Activated CD4-positive, alpha-beta T cell treated with anti-CD3 and anti-CD28 coated beads, Interleukin-10, Interleukin-2, amounts not matched to agents 100 ng/mL and 50 ng/mL, durations not matched to agents 16 hours and 8 hours (primary cell): ENCODE measurements at places on chromosomes 4 and X.

- peak; percentile 39 for DNase-seq
Measured at GRCh38 chr4:2402048-2402842, 16.2 kb downstream of the ZFYVE28 start.

- no peak for DNase-seq
Measured at GRCh38 chr4:106618956-106619355, 250.4 kb upstream of the GIMD1 start.

DNA sequence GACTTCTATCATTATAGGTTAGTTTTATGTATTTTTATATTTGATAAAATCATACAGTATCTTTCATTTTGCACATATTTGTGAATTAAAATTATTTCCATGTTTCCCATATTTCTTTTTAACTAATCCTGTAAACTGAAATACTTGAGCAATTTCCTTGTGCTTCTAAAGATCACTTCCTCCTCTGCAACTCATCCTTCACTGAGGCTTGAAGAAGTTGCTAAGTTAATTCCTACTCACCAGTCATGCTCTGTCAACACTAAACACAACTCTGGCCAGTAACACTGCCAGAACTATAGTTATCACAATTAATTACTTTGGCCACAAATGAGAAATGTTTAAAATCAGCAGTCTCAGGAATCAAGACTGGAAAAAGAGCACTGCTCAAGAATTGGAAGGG is 6.7 kb downstream of the SPATA4 start:
- no peak for DNase-seq

- DNase-seq = no peak
Measured at GRCh38 chr4:146437778-146438177, 84.0 kb downstream of the SLC10A7 start.

GRCh38 chr4:36997727-36998126 is 246.8 kb upstream of the NWD2 start:
- peak; percentile 45 for DNase-seq

DNA sequence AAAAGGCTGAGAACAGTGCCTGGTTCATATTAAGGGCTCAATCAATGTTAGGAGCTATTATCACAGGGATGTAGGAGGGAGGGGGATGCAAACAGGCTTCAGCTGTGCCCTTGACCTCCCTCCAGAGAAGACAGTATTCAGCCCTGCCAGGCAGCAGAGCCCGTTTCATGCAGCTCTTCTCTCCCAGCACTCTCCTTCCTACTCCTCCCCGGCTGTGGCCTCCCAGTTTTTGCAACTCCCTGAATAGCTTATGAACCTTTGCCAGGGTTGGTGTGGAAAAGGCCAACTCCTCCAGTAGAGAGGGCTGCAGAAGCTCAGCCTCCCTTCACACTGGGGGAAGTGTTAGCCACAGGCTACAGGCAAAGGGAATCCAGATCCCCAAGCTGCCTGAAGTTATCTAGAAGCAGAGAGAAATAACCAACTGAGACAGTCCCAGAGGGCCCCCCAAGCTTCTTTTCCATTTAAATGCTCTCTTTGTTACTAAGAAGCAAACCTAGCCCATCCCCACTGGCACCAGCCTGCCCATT is 31.7 kb upstream of the APLN start:
- DNase-seq = no peak

- peak; percentile 27 for DNase-seq
Measured at GRCh38 chrX:48475296-48475695, 703 bp upstream of the FTSJ1 start.

GRCh38 chr4:120568731-120569130 is 353.8 kb downstream of the PRDM5 start:
- DNase-seq = no peak

- DNase-seq = no peak
Measured at GRCh38 chrX:104013158-104013557, 350 bp downstream of the H2BW1 start.

DNA sequence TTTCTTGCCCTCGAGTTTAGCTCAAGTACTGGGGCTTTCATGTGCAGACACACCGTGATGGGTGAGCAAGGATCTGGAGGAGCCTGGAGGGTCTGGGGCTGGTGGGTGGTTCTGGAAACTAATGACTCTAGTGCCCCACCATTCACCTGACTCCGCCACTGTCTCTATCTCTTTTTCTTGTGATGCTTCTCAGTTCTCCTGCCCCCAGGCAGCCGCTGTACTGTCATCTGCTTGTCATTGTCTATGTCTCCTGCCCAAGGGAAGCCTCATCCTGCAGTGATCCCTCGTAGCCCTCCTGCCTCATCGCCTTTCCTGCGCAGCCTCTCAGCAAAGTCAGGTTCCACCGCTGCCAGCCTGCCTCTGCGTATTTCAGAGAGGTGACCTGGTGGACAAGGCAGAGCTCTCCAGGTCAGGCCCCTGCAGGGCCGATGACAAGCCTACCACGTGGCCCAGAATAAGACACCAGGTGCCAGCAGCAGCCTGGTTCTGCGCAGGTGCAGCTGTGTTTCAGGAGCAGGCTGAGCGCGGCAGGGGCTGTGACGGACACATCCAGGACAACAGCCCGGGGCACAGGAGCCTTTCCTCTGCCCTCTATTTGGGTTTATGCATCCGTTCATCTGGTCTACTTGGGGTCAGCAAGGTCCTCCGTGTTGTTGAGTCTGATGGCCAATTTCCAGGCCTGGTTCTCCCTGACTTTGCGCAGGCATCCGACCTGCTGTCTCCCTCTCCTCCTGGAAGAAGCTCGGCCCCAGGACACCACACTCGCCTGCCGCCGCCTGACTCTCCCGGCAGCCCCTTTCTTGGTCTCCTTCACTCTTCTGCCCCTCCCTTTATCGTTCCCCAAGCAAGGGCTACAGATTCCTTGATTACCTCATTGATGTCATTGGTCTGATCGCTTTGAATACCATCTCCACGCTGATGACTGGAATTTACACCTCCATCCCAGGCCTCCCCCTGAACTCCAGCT is 30.9 kb upstream of the CDKN2AIP start:
- no peak for DNase-seq

- no peak for DNase-seq
Measured at GRCh38 chrX:153301746-153302145, 19.8 kb downstream of the PNMA6F start.

GRCh38 chr4:110005461-110006056 is 92.9 kb downstream of the EGF start:
- DNase-seq = peak; percentile 65

- no peak for DNase-seq
Measured at GRCh38 chr4:34289489-34289888, 1954.8 kb downstream of the ARAP2 start.

DNA sequence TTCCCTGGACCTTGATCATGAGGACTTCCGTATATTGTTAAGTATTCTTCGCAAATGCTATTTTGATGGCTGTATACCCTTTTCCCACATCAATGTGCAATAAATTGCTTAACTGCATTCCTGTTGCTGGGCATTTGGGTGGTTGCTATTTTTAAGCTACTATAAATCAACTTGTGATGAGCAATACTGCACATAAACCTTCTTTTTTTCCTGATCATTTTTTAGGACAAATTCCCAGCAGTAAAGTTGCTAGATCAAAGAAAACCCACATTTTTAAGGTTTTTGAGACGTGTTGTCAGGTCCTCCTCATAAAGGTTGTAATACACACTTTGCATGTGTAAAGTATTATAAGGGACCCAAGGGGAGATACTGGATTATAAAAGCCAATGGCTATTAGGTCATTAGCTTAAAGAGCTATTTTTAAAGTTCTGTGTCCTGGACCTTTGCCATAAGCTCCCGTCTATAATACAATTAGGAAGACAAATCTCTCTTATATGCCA is 35.6 kb downstream of the LIMCH1 start:
- DNase-seq = no peak

DNA sequence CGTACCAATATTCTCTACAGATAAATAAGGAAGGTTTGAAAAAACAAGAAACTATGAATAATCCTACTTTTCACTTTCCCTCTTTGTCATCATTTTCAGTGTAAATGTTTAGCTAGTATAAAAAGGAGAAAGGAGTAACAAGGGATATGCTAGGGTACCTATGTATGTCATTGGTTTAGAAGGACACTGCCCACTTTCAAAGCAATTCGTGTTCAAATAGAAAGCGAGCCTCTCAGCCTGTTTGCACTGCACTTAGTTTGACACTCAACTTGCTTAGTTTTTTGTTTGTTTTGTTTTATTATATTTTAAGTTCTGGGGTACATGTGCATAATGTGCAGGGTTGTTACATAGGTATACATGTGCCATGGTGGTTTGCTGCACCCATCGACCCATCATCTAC is 21.6 kb upstream of the RXFP1 start:
- no peak for DNase-seq

DNA sequence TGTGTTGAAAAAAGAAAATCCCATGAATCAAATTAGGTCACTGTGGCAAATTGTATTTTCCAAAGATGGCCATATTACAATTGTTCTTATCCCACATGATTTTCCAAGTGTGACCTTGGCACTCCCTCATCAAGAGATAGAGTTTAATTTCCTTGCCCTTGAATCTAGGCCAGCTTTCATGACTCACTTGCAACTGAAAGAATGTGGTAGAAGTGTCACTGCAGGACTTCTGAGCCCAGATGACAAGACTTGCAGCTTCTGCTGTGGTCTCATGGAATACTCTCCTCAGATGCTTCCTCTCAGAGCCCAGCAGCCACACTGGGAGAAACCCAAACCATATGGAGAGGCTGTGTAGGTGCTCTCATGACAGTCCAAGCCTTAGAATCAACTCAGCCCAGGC is 139.0 kb downstream of the ADAMTS3 start:
- no peak for DNase-seq

- DNase-seq = no peak
Measured at GRCh38 chr4:184387351-184387750, 87.0 kb downstream of the IRF2 start.

- no peak for DNase-seq
Measured at GRCh38 chr4:2352729-2353221, 65.7 kb downstream of the ZFYVE28 start.

GRCh38 chrX:30568136-30568535 is 9.4 kb downstream of the TASL start:
- DNase-seq = peak; percentile 8

DNA sequence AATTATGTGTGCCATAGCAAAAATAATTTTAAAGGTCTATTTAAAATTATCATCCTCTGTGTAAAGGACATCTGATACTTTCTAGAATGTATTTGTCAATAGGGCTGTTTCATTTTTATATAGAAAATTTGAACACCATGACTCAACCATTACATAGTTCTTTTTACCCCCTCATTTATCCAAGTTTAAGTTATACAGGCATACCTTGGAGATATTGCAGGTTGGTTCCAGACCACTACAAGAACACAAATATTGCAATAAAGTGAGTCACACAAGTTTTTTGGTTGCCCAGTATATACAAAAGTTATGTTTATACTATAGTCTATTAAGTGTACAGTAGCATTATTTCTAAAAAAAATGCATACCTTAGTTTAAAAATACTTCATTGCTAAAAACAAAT is 130.4 kb downstream of the MSL3 start:
- DNase-seq = no peak

GRCh38 chr4:139419388-139419914 is 34.5 kb upstream of the RAB33B start:
- DNase-seq = peak; percentile 52

GRCh38 chr4:32672359-32672758 is 1952.2 kb downstream of the PCDH7 start:
- DNase-seq = no peak

GRCh38 chr4:36944232-36944631 is 300.3 kb upstream of the NWD2 start:
- no peak for DNase-seq

DNA sequence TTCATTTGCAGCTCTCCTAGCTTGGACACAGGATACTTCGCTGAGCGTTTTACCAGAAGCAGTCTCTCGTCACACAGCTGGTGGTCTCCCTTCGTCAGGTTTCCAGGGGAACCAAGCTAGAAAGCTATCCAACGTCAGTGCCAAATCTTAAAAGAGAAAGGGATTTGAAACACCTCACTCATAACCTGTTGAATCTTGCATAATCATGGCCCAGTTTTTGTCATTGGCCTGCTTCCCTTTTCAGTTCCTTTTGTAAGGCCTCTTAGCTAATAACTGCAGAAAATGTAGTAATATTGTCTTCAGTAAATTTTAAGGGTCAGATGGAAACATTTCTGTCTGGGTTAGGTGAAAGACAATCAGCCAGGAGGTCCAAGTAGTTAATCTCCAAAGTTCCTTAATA is 22.0 kb downstream of the RAB39B start:
- DNase-seq = no peak

- no peak for DNase-seq
Measured at GRCh38 chr4:168028970-168029597, 63.3 kb upstream of the ANXA10 start.

- peak; percentile 46 for DNase-seq
Measured at GRCh38 chr4:90486346-90486745, 359.2 kb downstream of the CCSER1 start.

DNA sequence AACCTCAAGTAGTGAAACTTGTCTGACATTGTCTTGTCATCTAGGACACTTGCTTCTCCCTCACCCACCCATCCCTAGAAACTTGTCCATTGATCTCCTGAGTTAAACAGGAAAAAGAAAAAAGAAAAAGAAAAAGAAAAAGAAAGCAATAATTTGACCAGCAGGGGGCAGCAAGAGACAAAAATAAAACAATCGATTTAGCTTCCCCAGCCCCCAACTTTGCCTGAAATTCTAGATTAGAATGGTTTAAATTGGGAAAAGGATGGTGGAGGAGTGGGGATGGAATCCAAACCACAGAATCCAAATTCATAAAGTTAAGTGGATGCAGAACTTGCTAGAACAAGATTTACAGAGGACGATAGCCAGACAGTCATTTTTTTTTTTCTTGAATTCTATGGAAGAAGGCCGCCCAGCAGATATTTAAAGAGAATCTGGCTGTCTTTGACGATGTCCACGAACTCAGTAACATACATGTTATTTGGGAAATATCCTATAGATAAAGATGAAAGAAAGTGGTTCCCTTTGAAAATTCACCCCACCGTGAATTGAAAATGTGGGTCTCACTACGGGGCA is 282.9 kb downstream of the USP46 start:
- peak; percentile 33 for DNase-seq

- DNase-seq = no peak
Measured at GRCh38 chr4:48321312-48321711, 20.0 kb upstream of the SLAIN2 start.

- DNase-seq = peak; percentile 77
Measured at GRCh38 chrX:24506082-24506481, 41.0 kb downstream of the PDK3 start.

DNA sequence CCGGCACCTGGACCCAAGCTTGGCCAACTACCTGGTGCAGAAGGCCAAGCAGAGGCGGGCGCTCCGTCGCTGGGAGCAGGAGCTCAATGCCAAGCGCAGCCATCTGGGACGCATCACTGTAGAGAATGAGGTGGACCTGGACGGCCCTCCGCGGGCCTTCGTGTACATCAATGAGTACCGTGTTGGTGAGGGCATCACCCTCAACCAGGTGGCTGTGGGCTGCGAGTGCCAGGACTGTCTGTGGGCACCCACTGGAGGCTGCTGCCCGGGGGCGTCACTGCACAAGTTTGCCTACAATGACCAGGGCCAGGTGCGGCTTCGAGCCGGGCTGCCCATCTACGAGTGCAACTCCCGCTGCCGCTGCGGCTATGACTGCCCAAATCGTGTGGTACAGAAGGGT is 3.7 kb downstream of the SUV39H1 start:
- DNase-seq = no peak

GRCh38 chrX:103329991-103330390 is at the start of gene TCEAL7:
TSS of gene TCEAL7 (plus strand) at chrX:103330239. CDS start at chrX:103331404, 1,165 bp downstream.
- no peak for DNase-seq
